GM13976 (cell line): ENCODE measurements at places on chromosomes 2 and 18.
A peak's percentile ranks its signal among the peaks of the same experiment; 100 is the strongest.

DNA sequence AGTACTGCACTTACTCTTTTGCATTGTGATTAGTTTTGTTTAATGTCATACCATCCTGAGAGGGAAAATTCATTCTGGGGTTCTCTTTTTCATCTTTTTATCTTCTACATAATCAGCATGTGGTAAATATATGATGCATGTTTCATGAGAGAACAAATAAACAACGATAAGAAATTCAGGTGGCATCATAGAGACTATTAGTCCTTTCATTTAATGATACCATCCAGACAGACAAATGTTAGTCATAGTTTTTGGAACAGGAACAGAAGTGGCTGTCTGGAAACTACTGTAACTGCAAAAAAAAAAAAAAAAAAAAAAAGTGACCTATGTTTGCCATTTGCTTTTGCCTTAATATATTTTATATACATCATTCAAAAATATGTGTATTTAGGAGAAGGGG is 761.0 kb downstream of the EPHA4 start:
- DNase-seq, result no peak

DNA sequence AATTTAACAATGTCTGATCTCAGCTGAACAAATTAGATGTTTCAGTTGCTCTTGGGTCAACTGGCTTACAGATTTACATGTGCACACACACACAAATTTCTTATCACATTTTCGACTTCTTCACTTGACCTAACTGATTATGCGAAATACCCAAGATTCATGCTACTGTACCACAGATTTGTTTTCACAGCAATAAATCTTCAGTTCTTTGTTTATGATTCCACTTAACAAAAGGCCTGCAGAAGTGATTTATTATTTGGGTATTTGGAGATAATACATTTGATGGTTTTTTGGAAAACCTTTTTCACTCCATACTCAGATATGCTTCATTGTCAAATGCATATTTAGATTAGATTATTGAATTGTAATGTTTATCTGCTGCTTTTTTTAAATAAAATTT is 129.0 kb downstream of the GALNT1 start:
- no peak for DNase-seq

- DNase-seq, result no peak
These were observed 120.0 kb upstream of the PPP1CB start for GRCh38 chr2:28631514-28632206.

GRCh38 chr2:67476809-67477790 is 80.0 kb downstream of the ETAA1 start:
- peak; percentile 10 for DNase-seq

DNA sequence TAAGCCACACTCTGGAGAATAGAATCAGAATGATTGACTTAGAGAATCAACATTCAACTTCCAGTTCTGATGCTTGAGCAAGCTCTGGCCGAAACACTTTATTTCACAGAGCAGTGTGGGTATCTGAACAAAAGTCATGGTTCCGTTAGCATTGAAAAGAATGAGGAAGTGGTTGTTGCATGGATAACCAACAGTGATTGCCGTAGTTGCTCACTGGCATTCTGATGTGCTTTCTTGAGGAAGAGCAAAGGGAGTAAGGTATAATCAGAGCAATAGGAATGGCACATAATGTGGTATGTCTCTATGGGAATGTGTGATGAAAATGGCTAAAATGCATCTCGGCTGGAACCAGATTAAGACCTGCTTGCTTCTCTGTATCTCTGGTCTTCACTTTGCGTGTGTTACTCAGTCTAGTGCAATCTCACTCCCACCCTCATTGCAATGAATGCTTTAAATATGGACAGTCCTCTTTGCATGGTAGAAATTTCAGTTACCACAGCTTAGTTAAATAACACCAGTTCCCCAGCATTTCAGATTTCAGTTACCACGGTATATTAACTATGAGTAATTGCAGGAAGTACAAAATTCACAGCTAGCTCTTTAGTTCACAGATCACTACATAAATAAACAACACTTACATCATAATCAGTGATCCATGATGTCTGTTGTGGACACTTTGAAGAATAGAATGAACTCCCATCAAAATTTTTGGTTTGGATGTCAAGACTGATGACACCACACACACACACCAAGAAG is 7.8 kb upstream of the RAB12 start:
- no peak for DNase-seq

GRCh38 chr18:73924836-73925235 is 222.8 kb downstream of the FBXO15 start:
- DNase-seq, result no peak

DNA sequence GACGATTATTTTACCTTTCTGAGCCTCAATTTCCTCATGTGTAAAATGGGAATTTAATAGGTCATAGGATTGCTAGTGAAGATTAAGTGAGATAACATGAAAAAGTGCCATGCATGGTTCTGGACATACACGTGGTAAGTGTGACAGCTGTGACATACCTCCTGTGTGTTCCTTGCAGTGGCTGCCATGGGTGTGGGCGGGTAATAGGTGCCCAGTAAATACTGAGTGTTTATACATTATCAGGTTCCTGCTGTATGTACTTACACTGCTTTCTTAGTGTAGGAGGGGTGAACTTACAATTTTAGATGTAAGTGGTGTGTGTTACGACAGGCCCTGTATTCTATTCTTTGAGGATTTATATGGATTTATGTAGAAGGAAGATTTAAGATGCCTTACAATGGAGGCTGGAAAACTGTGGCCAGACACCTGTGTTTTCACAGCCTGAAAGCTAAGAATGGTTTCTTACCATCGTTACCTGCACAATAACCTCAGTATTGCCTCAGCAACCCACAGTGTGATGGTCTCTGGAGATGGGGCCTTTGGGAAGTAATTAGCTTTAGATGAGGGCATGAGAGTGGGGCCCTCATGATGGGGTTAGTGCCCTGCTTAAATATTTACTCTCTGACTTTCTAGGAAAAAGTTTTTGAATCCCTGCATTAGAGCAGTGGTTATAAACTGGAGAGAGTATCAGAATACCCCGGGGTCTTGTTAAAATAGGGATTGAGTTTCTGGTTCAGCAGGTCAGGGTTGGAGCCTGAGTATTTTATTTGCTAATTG is 78.1 kb downstream of the ASAP2 start:
- DNase-seq, result no peak

DNA sequence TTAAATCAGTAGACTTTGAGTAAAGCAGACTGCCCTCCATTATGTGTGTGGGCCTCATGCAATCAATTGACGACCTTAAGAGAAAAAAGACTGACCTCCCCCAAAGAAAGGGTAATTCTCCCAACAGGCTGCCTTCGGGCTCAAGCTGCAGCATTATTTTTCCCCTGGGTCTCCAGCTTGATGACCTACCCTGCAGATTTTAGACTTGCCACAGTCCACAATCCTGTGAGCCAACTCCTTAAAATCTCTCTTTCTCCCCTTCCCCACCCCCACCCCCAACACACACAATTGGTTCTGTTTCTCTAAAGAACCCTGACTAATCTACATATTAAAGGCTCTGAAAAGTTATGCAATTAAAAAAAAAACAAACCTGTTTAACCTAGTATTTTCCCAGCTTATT is 89.4 kb downstream of the RNF152 start:
- no peak for DNase-seq

GRCh38 chr2:38159597-38159996 is 83.6 kb upstream of the CYP1B1 start:
- DNase-seq, result no peak

- no peak for DNase-seq
These were observed 121.3 kb upstream of the HNMT start for GRCh38 chr2:137842952-137843351.

- no peak for DNase-seq
These were observed 38.3 kb downstream of the CRYGD start for GRCh38 chr2:208086029-208086428.

GRCh38 chr2:239630618-239631286 is 229.9 kb upstream of the HDAC4 start:
- no peak for DNase-seq
